ENCODE measurements at places on chromosomes 2 and 18.

DNA sequence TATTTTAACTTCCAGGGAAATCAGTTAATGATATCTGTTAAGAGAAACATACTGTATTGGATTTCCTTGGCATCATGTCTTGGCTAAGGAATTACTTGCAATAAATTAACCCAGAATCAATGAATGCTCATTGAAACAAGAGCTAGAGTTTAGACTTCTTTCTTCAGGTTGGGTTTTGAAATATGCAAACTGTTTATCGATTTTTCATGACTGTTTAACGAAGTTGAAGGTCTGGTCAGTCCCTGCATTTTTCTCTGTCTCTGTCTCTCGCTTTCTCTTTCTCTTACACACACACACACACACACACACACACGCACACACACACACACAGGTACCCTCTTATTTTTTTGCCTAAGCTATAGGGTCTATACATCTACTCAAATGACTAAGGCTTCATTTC is 981.0 kb downstream of the SUCLG1 start:
- DNase-seq: no peak

DNA sequence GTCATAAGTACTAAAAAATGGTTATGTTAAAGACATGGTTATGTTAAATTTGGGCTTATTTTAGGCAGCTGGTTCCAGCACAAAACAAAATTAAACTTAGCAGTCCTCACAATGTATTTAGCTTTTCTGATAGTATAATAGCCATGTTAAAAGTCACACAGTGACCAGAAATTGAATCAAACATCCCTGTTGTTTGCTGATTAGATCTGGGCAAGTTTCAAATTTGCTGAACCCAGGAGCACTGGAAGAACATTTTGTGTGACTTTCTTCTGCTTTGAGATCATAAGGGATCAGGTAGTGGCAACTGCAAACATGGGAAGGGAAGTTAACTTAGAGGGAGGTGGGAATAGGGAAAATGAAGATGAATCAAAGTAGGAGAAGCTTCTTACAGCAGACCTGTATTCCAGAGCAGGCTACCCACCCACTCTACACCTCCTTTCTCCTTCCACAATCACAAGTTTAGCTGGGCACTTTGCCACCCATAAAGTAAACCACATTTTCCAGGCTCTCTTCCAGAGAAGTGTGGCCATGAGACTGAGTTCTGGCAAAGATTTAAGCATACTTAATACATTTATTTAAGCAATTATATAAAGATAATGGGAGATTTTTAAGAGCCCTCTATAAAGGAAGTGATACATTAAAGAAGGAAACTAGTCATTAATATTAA is 616.1 kb upstream of the LRATD1 start:
- DNase-seq: no peak

DNA sequence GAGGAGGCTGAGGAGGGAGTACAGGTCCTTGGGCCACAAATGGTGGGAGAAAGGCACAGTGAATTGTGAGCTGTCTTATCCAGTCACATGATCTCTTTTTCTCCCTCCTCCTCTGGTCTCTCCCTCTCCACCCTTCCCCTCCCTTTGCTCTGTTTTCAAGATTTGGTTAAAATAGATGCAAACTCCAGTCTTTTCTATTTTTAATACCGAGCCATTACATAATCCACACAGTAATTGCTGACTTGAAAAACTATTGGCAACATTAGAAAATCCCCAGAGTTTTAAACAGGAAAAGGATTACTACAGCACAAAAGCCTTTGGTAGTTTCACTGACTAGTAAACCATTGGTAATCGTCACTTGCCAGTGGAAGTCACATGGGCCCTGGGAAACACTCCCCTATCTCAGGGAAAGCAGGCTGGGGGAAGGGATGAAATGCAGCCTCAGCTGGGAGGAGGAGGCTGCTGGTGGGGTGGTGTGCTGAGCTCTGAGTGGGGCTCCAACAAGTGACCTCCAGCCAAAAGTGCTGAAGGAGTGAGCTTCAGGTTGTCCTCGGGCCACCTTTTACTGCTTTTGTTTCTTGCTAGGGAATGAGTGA is 57.4 kb upstream of the PCBP1 start:
- DNase-seq: peak; percentile 7

DNA sequence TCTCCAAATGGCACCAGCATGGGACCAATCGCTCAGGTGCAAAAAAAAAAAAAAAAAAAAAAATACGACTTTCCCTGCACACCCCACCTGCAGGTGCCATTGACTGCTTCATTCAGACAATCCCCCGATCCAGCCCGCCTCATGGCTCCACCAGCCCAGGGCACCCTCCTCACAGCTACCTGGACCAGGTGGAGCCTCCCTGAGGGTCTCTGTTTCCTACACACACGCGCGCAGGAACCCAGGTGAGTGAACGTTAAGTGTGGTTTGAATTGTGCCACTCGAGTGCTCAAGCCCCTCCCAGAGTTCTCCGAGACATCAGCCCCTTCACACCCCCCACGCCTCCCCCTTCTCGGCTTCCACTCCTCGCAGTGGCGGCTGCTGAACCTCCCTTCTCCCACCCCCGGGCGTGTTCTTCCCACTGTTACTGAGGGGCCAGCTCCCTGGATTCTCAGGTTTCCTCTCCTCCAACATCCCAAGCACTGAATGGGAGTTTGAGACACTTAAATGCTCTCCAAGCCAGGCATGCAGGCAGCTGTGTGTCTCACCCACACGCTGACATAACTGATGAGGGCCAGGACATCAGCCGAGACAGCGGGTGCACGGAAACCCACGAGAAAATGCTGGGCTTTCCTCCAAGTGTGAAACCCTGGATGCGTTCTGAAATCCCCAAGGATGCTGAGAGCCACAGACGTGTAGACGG is 88.8 kb upstream of the SNTG2 start:
- DNase-seq: no peak

GRCh38 chr18:34219651-34220050 is 5.1 kb downstream of the NOL4 start:
- peak; percentile 24 for DNase-seq

DNA sequence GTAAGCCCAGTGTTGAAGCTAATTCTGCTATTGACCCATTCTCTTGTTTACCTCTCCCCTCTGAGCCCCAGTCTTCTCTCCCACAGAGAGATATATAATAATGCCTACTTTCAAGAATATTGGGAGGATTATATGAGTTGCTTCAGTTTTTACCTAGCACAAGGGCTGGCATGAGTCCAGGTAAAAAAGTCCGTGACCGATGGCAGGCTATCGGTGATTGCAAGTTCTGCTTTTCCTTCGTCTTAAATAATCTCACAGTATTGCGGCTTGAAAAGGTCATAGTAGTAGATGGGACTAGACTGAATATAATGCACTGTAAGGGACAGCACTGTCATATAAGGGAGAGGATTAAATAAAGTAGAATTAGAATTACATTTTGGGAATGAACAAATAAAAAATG is 77.6 kb downstream of the KIF5C start:
- no peak for DNase-seq

GRCh38 chr2:120108749-120109148 is 95.9 kb downstream of the EPB41L5 start:
- DNase-seq: no peak

DNA sequence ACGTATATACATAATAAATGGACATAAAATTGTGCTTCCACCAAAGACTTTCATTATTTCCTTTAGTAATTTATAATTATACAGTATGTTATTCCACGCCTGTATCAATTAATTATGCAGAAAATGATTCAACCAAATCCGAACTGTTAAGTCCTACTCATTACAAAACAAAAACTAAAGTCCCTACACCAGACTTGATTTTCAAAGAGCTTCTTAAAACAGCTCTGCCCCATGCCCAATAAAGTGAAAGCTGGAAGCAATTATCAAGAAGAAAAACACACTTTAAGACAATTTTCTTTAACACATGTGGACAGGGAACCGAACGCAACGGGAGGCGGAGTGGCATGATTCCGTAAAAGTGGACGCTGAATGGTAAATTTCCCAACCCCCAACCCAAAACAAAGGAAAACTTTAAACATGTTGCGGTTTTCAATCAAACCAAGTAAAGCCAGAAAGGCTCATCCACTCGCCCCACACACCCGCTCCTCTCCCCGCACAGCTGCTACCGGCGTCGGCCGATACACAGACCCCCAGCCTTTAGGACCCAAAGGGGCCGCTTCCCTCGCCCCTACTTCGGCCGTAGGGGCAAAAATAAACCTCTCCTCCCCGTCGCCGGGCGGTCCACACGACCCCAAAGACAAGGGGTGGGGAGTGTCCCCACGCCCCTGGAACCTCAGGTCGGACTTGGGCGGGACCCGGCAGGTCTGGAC is 705 bp downstream of the YES1 start:
- DNase-seq: no peak

DNA sequence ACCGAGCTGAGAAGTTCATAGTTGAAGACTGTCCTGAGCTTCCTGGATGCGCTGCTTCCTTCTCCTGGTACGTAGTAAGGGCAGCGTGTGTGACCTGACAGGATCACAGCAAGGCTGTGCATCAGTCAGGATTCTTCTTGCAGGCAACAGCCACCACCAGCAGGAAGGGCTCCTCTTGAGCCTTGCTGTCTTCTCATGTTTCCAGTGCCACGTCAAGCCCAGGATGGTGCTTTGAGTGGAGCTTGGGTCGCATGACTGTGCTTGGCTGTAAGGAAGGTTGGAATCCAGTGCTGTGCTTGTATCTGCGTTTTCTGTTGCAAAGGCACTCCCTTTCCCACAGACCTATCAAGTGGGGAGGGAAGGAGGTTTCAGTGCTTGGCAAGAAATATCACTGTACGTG is 194.3 kb downstream of the LDLRAD4 start:
- no peak for DNase-seq

DNA sequence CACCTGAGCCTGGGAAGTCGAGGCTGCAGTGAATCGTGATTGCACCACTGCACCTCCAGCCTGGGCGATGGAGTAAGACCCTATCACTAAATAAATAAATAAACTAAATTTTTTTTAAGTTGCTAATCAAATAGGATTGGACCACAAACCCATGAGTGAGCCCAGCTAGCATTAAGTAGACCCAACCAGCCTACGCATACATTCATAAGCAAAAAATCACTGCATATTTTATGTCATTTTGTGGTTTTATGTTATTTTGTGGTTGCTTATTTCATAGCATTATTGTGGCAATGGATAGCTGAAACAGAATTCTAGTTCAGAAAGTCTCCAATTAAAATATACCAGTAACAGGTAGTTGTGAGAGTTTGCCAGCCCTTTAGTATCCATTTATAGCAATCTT is 29.1 kb upstream of the ZC3H15 start:
- DNase-seq: no peak

GRCh38 chr2:16226943-16227664 is 286.8 kb downstream of the MYCN start:
- no peak for DNase-seq

DNA sequence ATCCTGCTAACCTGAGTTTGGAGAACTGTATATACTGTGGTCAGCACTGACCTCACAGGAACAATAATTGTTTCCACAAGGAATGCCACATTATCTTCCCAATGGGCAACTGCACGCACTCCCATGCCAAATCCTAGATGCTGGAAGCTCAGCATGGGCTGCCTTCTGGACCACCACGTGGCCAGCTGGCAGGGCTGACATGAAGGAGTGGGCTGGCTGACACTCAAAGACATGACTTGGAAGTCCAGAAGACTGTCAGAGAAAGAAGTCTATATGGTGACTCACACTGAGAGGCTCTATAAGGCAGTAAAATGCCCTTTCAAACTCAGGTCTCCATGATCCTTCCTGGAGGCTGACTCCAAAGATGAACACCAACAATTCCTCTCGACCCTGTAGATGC is 98.4 kb upstream of the RNF152 start:
- no peak for DNase-seq

GRCh38 chr2:119760237-119760955 is 674 bp downstream of the PTPN4 start:
- DNase-seq: peak; percentile 41

GRCh38 chr2:102179788-102180686 is 6.8 kb upstream of the IL1RL2 start:
- DNase-seq: no peak

- no peak for DNase-seq
Observed at GRCh38 chr18:49021433-49022129, 70.8 kb upstream of the SMAD7 start.

DNA sequence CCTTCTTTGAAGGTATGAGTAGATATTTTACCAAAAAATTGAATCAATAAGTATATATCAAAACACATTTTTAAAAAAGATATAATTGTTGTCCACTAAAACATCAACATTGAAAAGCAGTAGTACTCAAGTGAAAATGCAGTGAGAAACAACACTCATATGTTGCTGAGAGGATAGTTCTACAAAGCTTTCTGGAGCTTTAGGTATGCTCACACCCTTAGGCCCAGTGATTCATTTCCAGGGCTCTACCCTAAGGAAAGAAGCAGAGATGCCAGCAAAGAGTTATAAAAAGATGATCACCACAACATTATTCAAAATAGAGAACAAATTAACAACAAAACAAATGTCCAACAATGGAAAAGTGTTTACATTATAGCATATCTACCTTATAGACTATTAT is 197.3 kb upstream of the CCDC150 start:
- no peak for DNase-seq

DNA sequence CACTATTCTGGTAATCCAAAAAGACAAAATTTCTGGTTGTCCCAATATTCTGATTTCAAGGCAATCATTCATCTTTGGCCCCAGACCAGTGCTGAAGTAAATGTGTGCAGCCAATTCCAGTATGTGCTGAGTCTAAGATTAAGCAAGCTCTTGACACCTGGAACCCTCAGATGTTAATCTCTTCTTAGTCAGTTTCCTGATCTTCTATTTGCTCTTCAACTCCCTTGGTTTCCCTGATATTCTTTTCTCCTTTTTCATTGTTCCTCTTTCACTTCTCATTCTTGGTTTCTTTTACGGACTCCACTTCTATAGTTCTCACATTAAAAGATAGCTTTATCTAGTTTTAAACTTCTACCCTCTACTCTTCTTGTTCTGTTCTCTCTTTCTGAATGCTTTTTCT is 445.7 kb upstream of the FANCL start:
- DNase-seq: no peak

DNA sequence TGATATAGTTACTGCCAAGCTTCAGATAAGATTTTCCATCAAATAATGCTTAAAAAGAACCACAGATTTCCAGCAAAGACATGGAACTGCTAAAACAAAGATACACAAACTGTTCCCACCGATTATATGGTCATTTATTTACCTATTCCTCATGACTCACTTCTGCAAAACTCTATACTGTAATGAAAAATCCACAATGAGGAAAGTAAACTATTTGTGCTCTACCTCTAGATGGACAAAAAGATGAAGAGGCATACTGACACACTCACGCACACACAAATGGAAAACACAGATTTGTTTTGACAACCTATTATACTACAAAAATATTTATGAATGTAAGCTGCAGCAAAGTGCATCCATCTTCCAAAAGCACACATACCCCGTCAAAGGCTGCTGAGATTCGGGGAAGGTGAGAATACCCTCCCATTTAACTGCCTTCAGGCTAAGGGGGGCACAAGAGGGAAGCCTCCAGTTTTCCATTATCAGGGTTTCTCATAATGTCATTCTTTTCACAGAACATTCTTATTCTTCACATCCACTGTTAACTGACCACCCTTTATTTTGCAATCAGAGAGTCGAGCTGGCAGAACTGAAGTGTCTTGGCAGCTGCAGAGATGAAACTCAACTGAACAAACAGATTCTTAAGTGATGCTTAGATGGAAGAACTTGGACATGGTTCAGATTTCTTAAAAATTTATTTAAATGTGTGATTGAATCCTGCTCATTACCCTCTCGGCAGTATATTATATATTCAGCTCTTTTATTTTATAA is 115.9 kb upstream of the TANK start:
- no peak for DNase-seq

Measured in amygdala (tissue), 56 donors.